ENCODE measurements at places on chromosomes 2 and 18. TPM values are rescaled to one million over a fixed set of nuclear protein-coding genes. Genes with fewer than 3 reads are reported as not detected.

The PPP1R1C gene
- 23.4 TPM for total RNA-seq

The SCYGR4 gene
- 1.4 TPM for total RNA-seq

The NDC80 gene
- 6.3 TPM for total RNA-seq

- no peak for DNase-seq
These were observed 154.8 kb downstream of the TMX3 start for GRCh38 chr18:68560128-68560527.

DNA sequence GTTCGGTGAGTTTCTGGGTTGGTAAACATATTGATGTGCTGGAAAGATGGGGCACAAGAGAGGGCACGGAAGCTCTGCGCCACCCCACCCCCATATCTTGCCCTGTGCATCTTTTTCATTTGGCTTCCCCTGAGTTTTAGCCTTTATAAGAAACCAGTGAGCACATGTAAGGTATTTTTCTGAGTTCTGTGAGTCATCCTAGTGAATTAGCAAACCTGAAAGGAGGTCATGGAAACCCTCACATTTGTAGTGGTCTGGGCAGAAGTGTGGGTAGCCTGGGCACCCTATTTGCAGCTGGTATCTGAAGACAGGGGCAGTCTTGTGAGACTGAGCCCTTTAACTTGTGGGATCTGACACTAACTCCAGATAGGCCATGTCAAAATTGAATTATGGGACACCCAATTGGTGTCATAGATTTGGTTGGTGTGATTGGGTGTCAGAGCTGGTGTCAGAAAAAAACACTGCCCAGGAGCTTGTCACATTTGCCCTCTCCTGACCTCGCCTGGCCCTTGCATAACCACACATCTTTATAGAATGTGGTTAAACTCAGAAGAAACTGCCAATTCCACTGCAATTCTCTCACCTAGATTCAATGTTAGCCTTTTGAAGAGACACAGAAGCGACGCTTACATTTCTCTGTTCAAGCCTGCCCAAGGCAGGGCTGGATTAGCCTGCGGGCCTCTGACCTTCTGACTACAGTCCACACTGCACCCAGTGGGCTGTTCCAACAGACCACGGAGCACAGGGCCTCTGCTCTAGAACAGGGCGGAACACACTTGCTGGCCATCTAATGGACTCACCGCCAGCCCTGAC lies 12.0 kb upstream of the GALM start:
- no peak for DNase-seq

- peak; percentile 64 for DNase-seq
These were observed 137.1 kb upstream of the CCDC68 start for GRCh38 chr18:55096263-55096951.

DNA sequence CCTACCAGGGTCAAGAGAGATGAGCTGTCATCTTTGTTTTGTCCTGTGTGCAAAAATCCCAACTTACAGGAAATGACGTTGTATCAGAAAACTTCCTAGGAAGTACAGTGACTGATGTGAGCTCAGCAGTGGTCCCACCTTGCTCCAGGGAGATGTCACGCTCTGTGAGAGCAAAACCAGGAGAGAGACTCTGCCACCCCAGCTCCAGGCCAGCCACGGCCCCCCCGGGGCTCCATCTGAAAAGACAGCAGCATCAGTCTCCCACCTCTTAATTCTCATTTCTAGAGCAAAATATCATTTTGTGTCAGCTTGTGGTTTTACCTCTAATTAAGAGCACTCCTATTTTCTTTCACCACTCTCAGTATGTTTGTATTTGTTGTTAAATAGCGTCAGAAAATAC lies 57.5 kb downstream of the MYL12B start:
- no peak for DNase-seq

Measured in umbilical cord (tissue), 2 donors.